ENCODE measurements at places on chromosomes 12 and 14.

- no peak for DNase-seq
These were observed 39.5 kb upstream of the STXBP6 start for GRCh38 chr14:25089496-25089895.

- no peak for DNase-seq
These were observed 83.2 kb downstream of the ITPR2 start for GRCh38 chr12:26749781-26750180.

- DNase-seq, result no peak
These were observed 1.3 kb upstream of the TSFM start for GRCh38 chr12:57781244-57781643.

- DNase-seq, result no peak
These were observed 156.4 kb upstream of the FRMD6 start for GRCh38 chr14:51495319-51495718.

DNA sequence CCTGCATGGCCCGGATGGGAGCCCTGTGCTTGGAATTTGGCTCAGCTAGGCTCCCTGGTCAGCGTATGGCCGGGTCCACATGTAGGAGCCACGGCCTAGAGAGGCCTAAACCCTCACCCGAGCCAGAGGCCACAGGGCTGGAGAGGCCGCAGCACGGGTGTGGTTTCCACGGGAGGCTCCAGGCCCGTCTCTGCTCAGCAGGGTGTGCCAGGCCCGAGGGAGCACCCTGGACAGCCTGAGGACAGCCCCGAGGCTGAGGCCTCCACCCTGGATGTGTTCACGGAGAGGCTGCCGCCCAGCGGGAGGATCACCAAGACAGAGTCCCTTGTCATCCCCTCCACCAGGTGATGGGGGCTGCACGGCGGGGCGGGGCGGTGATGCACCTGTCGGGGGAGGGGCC lies 17.6 kb upstream of the TEX22 start:
- DNase-seq, result no peak

GRCh38 chr12:107884769-107885694 lies 110.5 kb downstream of the ASCL4 start:
- DNase-seq, result no peak

DNA sequence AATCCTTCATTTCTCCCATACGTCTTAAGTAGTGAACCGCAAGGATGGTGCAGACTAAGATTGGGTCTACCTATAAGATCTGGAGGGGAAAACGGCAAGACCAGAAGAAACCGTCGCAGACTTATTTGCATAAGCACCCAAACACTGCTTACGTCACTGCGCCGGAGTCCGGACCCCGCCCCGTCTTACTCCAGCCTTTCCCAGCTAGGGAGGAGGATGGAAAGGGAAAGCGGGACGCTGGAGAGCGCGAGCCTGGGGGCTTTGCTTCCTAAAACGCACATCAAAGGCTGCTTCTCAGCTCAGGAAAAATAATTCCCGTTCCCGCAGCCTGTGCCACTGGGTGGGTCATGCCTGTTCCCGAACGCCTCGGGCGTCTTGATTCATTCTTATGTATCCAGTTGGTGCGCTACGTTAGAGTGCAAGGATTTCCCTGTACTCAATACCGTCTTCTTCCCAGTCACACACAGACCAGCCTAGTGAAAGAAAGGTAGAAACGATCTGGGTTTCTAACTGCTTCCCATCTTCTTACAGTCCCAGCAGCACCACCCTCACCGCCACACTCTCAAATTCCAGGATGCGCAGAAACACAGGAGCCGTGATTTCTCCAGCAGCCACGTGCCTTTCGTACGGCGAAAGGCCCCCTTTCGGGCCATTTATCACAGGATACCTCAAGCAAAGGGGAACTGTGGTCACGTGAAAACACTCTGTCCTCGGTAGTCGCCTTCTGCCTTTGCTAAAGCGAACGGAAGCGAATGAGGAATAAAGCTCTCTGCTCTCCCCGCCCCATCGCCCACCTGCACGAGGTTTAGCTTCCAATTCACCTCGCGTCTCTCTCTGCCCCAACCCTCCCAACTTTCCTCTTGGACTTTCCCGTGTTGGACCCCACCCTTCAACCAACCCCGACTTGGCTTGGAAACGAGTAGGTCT lies 1.1 kb downstream of the SLC6A15 start:
- peak; percentile 55 for DNase-seq

DNA sequence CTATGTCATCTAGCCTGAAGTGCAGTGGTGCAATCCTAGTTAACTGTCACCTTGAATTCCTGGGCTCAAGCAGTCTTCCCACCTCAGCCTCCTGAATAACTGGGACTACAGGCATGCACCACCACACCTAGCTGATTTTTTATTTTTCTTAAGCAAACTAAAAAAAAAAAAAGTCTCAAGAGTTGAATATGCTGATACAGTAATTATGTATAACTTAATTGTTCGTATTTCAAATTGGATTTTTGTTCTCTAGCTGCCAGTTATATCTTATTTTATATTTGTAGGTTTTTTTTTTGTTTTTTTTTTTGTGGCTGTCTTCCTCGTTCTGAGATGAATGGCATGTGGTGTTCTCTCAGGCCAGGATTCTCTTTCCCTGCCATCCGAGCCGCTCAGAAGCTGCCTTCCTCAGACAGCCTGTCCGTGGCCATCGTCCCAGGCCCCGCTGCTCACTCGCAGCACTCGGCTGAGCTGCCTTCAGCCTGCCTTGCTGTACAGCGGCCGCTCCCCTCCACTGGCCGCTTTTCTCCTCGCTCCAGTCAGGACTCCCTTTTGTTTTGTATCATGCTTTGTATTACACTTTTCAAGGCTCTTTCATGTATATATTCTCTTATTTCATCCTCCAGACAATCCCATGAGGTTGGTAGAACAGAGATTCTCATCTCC lies 53.3 kb downstream of the WDR20 start:
- DNase-seq, result no peak

- no peak for DNase-seq
These were observed 73.0 kb downstream of the NINJ2 start for GRCh38 chr12:590206-590750.

DNA sequence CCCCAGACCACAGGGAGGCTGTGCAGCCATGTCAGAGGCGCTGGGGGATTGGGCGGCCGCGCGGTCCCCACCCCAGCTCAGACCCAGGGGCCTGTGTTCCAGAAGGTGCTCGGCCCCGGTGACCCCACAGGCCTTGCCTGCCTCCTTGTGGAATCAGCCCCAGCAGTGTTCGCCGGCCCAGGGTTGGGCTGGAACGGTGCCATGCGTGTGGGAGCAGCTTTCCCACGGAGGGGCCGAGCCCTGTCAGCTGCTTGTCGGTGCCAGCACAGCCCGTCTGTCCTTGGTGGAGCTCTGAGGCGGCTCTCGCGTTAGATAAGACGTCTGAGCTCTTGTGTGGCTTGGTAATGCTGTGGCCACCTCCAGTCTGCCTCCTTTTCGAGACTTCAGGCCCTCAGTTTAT lies 8.5 kb downstream of the ZFYVE21 start:
- no peak for DNase-seq

DNA sequence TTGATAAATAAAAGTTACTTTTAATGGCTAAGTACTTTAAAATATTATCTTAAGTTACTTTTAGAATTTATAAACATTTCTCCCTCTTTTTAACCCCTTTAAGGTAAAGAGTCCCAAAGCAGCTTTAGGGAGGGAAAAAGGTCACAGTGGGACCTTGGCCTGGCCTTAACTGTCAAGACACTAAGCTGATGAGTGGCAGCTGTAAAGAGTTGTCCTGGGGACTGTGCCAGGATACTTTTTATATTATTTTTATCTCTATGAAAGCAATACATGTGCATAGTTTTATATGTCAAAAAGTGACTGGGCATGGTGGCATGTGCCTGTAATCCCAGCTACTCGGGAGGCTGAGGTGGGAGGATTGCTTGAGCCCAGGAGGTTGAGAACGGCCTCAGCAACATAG lies 94.2 kb upstream of the RESF1 start:
- DNase-seq, result no peak

DNA sequence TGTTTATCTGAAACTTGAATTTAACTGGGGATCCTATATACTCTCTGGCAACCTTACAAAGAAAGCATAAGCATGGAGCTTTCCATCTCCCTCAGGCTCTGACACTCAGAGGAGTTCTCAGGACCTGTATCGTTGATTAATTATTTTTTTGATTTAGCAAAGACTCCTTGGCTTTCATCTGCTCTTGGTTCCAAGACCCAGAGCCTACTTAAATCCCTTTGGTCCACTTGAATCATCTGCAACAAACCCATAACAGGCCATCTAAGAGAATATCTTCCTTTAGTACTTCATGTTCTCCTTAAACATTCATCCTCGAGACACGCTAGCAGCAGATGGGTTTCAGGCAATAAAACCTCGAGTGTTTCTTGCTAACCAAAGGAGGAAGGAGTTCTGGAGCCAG lies 85.4 kb downstream of the ZFP36L1 start:
- DNase-seq, result no peak

GRCh38 chr12:2029851-2030250 lies 22.9 kb upstream of the CACNA1C start:
- no peak for DNase-seq

DNA sequence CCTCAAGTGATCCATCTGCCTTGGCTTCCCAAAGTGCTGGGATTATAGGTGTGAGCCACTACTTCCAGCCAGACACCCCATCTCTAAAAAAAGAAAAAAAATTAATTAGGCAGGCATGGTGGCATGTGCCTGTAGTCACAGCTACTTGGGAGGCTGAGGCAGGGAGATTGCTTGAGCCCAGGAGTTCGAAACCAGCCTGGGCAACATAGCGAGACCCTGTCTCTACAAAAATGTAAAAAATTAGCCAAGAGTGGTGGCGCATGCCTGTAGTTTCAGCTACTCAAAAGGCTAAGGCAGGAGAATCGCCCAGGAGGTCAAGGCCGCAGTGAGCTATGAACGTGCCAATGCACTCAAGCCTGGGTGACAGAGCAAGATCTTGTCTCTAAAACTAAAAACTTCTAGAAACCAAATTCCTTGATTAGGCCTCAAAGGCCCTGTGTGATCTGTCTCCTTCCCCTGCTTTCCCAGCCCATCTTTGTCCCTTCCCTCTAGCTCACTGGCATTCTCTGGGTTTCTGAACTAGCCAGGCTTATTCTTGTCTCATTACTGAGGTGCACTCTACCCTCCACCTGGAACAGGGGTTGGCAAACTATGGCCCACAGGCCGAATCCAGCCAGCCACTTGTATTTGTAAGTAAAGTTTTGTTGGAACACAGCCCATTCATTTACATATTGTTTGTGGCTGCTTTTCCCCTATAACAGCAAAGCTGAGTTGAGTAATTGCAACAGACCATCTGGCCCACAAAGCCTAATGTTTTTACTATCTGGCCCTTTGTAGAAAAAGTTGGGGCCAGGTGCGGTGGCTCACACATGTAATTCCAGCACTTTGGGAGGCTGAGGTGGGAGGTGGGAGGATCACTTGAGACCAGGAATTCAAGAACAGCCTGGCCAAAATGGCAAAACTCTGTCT lies 17.2 kb upstream of the TPCN1 start:
- DNase-seq, result no peak

DNA sequence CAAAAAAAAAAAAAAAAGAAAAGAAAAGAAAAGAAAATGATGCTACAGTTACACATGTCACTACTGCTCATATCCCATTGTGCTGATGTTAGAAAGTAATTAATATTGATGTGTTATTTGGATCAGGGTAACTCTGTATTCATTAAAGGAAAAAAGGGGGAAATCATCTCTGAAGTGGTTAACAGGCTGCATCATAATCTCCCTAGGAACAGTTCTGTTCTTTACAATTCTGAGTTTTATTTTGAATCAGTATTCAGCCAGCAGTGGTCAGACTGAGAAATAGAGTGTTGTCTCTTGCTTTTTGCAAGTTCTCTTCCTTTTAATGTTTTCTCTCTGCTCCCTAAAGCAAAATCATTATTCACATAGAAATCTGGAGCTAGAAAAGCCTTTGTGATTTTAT lies 128.6 kb upstream of the CRY1 start:
- DNase-seq, result no peak

- DNase-seq, result no peak
These were observed 14.5 kb downstream of the GPR135 start for GRCh38 chr14:59450716-59451115.
